ENCODE measurements at places on chromosomes 12 and 14.

DNA sequence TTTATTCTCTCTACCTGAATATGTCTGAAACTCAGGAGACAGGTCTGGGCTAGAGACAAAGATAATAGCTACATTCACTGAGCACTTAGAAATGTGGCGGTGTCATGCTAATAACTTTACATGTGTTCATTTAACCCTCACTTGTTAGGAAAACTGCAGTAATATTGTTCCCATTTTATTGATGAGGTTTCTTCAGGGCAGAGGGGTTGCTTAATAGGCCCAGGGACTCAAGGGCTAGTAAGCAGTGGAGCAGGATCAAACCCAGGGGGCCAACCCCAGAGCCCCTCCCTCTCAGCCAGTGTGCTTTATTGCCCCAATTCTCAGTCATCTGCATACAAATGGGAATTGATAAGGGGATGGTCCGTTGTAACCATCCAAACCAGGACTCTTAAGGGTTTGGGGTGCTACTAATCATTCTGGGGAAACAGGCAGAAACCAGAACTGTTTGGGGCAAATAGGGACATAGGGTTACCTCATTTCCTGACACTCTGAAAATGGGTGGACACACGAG lies 142.8 kb upstream of the AMIGO2 start:
- DNase-seq: no peak

- DNase-seq: no peak
These were observed 27.7 kb upstream of the DNM1L start for GRCh38 chr12:32651151-32651955.

DNA sequence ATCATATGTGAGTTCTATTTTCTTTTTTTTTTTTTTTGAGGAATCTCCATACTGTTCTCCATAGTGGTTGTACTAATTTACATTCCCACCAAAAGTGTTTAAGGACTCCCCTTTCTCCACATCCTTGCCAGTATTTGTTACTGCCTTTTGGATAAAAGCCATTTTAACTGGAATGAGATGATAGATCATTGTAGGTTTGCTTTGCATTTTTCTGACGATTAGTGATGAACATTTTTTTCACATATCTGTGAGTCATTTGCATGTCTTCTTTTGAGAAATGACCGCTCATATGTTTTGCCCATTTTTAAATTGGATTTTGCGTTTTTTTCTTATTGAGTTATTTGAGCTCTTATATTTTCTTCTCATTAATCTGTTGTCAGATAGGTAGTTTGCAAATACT lies 394.8 kb downstream of the LRFN5 start:
- no peak for DNase-seq

GRCh38 chr14:61482348-61483206 lies 161.2 kb downstream of the PRKCH start:
- no peak for DNase-seq

DNA sequence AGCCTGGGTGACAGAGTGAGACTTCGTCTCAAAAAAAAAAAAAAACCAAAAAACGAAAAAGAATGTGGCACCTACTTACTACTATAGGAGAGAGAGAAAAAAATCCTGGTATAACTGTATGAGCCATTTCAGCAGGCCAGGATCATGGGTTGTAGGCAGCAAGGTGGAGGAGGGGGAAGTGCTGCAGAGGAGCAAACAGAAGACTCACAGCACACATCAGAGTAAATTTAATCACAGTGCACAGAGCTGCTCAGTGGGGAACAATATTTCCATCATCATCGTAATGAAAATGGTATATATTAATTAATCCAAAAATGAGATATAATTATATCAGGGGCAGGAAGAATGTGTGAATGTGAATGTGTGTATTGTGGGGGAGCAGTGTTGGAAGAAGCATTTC lies 175.8 kb downstream of the SLC2A13 start:
- no peak for DNase-seq

- DNase-seq: no peak
These were observed 28.4 kb upstream of the TOMM20L start for GRCh38 chr14:58367296-58367695.

GRCh38 chr14:103273745-103274615 lies 60.1 kb upstream of the EIF5 start:
- DNase-seq: no peak

GRCh38 chr14:78186277-78186676 lies 16.1 kb downstream of the NRXN3 start:
- DNase-seq: no peak

DNA sequence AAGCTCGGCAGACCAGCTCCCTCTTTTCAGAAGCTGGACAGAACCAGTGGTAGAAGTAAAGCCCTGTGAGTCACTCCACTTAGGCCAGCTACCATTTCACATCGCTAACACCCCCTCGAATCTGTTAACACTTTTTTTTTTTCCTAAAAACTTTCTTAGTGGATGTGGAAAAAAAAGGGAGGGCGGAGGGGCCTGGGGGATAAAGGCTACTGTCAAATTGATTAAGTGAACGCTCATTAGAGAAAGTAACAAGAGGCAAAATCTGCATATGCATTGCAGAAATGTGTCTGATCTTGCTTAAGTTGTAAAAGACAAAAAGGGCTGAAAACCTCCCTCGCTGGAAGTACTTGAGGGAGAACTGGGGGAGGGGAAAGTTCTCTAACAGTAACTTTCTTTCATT lies 86.6 kb upstream of the OTX2 start:
- DNase-seq: no peak

DNA sequence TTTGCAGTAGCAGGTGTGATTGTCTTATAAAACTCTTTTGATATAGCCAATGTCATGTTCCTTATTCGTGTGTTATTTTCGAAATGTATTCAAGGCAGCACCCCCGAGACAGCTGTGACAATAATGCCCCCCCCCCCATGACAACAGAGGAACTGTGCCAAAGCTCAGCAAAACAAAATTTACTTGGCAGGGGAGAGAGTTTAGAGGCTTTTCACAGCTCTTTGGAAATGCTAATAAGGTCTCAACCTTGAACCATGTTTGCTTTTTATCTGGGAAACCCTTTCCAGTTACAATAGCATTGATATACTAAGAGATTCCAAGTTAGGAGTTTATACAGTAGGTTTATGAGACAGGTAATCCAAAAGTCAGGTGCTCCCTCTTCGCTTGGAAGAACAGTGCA lies 56.4 kb upstream of the USP44 start:
- DNase-seq: no peak

DNA sequence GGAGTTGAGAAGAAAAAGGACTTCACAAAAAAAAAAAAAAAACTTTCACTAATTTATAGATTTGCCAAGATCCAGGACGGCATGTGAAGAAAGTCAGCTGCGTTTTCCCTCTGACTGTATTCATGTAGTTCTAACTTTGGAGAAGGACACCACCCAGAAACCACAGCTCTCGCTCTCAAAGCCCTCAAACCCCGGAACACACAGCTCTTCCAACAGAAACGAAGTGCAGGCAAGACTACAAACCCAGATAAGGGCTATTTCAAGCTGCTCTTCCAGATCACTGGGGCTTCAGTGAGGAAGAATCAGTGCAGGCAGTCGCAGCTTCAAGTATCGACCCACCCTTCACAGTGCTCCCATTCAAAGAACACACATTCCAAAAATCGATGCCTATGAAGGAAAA lies 13.2 kb downstream of the KCNH5 start:
- DNase-seq: no peak

GRCh38 chr12:27285403-27285802 lies 41.3 kb downstream of the STK38L start:
- no peak for DNase-seq

All from stimulated activated naive CD4-positive, alpha-beta T cell treated with Interleukin-2 at 50 U/mL for 16 hours (primary cell).